ENCODE measurements at places on chromosomes 3 and 15.

GRCh38 chr3:139675327-139675726 lies 2.4 kb downstream of the NMNAT3 start:
- DNase-seq, result no peak

- no peak for DNase-seq
These were observed 22.7 kb downstream of the ERICH6 start for GRCh38 chr3:150681057-150681456.

DNA sequence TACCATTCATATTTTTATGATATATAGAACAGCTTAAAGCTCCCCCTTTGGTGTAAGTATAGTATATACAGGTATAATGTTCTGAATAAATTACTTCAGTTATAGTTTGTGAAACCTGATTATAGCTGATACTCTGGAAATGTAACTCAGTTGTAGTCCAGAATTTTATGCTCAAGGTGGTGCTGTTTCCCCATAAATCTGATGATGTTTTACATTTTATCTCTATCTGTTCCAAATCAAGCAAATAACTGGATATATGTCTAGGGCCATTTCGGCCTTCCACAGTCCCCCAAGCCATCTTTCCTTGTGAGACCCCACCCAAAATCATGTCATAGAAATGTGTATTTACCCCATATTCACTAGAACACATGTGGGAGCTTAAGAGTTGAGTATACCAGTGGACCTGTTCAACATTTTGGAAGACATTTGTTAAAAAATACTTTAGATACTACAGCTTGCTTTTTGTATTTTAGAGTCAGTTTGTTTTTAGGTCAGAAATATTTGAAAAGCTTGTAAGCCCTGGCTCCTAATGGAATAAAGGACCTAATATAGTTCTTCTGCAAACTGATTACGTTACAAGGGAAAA lies 107.1 kb downstream of the ATG7 start:
- no peak for DNase-seq

- no peak for DNase-seq
These were observed 66.5 kb downstream of the NME9 start for GRCh38 chr3:138263104-138263503.

DNA sequence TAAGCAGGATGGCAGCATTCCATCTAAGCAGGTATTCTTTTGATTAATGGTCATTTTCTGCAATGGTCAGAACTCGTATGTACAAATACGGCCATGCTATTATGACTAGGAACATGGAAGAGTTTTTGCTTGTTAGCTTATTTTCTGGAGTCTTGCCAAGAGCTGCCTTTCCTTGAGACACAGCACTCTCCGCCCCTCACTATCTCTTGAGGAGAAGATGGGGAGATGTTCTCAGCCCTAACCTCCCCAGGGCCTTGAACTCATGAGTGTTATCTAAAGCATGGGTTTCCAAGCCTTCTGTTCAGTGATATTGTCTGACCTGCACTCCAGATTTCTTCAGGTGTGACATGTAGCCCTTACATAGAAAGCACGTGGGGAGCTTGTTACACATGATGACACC lies 65.9 kb upstream of the ACTC1 start:
- no peak for DNase-seq

DNA sequence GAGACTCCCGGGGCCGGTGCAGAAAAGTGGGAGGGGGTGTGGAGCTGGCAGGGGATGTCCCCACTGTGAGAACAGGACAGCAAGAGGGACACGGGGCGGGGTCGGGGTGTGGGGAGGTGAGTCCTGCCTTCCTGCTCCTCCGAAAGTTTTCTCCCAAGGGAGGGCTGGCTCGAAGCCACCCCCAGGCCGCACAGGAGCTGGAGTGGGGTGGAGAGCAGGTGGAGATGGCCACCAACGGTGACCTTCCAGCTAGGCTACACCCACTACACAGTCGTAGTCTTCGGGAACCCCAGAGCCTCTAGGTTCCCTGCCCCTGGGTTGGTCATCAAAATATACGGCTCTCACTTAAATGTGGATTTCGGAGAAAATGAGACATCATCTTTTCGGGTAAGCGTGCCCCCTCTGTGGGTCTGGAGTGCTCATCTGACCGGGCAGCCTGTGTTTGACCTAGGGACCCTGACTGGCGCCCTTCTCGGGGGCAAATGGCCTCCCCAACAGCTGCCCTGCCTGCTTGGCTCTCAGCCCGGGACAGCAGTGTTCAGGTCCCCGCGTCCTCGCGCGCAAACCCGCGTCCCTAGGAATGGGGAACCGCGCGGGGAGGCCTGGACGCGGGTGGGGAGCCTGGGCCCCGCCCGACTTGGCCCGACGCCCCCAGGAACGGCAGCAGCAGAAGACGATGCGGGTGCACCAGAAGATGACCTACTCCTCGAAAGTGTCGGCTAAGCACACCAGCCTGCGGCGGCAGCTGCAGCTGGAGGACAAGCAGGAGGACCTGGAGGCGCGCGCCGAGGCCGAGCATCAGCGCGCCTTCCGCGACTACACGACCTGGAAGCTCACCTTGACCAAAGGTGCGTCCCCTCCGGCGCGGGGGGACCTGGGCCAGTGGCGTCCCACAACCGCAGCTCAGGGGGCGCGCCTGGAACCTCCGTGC lies 21.2 kb downstream of the CFAP100 start:
- no peak for DNase-seq

Data from left ventricle myocardium superior (tissue), 1 donor.